ENCODE measurements at places on chromosomes 13 and 19.

- DNase-seq: no peak
Measured at GRCh38 chr13:43731296-43731695, 55.5 kb downstream of the ENOX1 start.

GRCh38 chr19:5515737-5516136, 52.0 kb downstream of the TINCR start:
- DNase-seq: no peak

DNA sequence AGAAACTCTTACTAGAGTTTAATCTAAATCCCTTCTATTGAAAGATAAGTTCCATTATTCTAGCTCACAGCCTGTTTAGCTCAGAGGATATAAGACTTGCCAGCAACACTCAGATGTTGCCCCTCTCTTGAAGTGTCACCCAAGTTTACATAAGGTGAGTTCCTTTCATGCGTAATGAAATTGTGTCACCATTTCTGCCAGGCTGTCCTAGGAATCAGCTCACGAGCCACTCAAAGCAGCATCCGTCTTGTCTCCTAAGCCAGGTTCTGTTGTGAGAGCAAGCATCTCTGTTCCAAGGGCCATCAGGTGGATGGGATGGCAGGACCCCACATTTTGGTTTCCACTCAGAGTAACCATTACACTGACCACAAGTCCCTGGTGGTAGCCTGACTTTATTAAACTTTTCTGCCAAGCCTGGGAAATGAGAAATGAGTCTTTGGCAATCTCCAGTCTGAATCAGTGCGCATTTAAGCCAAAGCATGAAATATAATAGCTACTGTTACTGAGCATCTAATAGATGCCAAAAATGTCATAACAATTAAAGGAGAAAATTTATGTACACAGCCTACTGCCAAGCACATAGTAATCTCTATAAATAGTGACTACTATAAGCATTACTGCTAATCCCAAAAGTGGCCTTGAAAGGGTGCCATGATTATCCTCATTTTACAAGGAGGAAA, 179.6 kb upstream of the MIR17HG start:
- DNase-seq: no peak

DNA sequence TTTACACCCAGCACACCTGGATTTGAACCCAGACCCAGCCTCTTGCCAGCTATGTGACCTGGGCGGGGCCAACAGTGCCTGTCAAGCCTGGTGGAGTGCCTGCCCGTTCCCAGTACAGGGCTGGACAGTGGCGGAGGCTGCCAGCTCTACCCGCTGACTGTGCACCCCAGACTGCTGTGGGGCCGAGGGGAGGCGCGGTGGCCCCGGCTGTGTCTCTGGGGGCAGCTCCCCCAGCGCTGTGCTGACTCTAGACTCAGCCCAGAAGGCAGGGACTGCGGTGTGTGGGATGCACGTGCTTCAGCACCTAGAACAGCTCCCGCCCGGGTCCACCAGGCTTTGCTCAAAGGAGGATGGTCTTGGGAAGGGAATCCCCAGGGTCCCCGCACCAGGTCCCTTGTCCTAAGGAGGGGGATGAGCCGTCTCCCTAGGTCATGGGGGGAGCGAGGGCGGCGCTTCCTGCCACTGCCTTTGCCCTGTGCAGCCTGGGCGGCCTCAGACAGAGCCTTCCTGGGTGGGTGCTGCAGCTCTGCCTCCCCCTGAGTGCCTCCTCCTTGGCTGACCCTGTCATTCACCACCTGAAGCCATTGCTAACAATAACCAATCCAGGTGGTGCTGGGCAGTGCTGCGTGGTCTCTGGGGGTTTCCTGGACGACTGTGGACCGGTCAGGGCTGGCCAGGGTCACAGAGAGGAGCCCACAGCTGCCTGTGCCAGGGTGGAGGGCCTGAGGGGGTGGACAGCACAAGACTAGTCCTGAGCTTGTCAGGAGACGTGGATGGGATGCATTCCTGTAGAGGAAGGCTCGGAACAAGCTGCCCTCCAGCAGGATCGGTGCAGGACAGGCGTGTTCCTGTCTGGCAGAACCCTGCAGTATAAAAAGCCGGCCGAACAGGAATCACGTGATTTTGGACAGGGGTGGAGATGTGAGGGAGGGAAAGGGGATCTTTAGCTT, 18.6 kb downstream of the TMEM255B start:
- DNase-seq: no peak

GRCh38 chr13:76019421-76020044, 383.4 kb downstream of the LMO7 start:
- DNase-seq: no peak

DNA sequence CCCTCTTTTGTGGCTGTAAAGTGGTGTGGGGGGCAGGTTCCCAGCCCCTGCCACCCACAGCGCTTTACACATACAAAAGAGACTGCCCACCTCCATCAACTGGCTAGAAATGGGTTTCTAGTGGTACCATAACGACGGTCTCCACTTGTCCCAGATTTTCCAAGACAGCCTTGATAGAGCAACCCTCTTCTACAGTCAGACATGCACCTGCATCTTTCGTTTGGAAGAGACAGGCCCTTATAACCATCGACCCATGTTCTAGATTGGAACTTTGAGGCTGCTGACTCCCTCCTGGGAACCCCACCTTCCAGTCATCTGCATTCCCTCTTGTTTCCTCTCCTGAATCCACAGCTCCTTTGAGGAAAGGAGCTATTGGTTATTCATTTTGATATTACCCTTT, 63.1 kb downstream of the GSX1 start:
- DNase-seq: no peak

GRCh38 chr19:48627201-48627864, 8.0 kb downstream of the SPHK2 start:
- DNase-seq: no peak

DNA sequence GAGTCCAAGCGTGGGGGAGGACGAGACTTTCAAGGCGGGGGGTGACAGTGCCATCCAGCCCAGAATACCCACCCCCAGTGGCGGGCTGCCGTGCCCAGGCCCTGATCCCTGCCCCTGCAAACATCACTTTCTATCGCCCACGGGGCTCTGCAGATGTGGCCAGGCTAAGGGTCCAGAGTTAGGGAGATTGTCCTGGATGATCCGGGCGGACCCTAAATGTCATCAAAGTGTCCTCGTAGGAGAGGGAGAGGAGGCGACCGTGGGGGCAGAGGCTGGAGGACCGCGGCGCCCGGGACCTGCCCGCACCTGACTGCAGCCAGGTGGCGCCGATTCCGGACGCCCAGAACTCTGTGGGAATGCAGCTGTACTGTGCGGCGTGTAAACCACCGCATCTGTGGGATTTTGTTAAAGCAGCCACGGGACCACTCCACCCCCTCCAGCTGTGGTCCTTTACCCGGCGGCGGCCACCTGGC, 32.4 kb downstream of the GJA3 start:
- no peak for DNase-seq

DNA sequence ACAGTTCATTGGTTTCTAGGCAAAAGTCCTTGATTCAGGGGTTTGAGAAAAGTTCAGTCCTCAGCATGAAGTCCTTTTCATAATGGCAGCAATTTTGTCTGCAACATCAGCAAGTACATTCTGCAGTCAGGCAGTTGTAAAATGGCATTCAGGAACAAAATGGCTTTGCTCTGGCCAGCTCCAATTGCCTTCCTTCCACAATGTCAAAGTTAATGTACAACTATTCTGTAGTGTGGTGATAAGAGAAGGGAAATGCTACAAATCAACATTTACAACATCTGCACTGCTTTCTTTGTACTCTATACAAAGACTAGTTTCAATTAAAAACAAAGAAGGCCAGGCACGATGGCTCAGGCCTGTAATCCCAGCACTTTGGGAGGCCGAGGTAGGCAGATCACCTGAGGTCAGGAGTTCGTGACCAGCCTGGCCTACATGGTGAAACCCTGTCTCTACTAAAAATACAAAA, 1.8 kb upstream of the NEK3 start:
- DNase-seq: no peak

DNA sequence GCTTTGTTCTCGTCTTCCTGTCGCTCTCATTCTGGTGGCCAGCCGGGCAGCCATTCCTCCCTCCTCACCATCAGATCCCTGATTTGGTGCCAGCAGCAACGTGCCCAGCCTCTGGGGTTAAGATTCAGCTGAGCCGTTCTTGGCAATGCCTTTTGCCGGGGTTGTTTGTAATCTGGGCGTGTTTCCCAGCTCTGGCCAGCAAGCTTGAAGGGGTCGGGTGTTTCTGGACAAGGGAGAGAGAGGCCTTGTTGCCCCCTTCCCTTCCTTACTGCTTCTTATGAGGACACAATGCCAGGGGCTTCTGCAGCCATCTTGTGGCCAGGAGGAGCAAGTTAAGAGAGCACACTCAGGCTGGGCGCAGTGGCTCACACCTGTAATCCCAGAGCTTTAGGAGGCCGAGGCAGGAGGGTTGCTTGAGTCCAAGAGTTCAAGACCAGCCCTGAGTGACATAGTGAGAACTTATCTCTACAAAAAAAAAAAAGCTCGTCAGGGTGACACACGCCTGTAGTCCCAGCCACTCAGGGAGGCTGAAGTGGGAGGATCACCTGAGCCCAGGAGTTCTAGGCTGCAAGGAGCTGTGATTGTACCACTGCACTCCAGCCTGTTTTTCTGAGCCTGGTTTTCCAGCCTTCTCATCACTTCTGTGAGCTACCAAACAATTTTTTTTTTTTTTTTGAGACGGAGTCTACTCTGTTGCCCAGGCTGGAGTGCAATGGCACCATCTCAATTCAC, 10.7 kb upstream of the CRTC1 start:
- no peak for DNase-seq

GRCh38 chr13:33256148-33256840, 29.3 kb downstream of the STARD13 start:
- DNase-seq: no peak

DNA sequence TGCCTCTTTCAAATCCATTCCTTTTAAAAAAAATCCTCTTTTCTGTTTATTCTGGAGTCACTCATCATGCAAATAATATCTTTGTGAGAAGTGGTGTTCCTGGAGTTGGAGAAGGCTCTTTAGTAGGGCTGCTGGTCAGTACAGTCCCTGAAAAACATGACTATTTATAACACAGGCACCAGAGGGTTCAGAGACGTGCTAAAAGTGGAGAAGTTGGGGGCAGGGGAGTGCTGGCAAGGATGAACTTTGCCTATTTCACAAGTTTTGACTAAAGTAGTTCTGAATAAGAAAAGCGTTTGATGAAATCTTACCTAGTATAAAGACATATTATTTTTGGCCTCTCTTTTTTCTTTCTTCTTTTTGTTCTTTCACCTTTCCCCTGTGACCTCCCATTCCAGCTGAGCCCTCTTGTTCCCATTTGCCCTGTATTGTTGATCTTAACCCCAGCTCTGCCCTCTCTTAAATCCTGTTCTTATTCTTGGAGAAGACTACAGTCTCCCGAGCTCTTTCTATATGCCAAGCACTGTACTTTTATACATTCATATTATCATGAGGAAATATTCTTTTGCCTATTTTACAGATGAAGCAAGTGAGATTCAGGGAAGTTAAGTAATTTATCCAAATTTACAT, 129.1 kb downstream of the TM9SF2 start:
- no peak for DNase-seq

- DNase-seq: no peak
Measured at GRCh38 chr19:41307090-41307875, 2.7 kb upstream of the CCDC97 start.

- DNase-seq: no peak
Measured at GRCh38 chr19:45780146-45780447, 2.2 kb downstream of the DMPK start.

- DNase-seq: no peak
Measured at GRCh38 chr13:33263976-33264619, 21.5 kb downstream of the STARD13 start.

DNA sequence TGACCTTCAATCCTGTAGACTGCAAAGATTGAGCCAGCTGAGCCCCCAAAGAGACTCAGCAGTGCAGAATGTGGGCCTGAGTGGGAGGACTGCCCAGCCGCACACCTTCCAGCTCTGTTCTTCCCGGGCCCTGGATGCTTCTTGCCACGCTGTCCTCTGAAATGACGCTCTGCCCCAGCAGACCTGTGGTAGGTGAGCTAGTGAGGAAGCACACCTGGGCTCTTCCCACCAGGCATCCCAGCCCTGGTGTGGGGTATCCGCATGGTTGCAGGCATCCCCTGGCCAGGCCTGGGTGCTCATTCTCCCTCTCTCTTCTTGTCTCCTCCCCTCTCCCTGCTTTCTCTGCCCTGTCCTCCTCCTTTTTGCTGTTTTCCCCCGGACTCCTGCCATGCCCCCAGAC, 9.8 kb upstream of the MZF1 start:
- no peak for DNase-seq

DNA sequence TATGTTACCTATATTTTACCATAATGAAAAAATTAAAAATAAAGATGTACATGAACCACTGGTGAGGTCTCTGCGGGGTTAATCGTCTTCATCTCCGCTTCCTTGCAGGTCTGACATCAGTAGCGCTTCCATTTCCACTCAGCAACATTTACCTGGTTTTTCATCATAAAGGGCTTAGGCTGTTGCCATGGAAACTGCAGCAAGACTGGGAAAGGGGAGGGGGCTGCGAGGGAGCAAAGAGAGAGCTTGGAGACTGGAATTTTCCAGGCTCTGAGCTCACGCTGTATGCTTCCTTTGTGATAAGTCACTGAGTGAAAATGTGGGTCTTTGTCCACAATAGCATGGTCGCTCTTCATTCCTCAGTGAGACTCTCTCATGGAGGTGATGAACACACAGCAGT, 136.6 kb upstream of the USP29 start:
- DNase-seq: no peak

DNA sequence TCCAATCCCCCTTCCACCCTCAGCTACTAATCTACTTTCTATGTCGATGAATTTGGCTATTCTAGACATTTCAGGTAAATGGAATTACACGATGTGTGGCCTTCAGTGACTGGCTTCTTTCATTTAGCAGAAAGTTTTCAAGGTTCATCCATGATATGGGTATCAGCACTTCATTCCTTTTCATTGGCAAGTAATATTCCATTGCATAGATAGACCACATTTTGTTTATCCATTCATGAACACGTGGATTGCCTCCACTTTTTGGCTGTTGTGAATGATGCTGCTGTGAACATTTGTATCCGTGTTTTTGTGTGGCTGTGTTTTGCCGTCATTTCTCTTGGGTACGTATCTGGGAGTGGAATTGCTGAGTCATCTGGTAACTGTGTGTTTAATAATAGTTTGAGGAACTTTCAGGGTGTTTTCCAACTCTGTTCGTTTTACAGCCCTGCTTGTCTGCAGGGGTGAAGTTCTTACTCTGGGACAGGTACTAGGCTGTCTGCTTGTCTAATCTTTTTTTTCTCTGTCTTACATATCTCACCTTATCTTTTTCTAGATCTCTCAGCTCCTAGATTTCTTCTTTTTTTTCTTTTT, 32.5 kb downstream of the MARK4 start:
- DNase-seq: no peak

GRCh38 chr19:28990522-28990921, 222.4 kb downstream of the UQCRFS1 start:
- DNase-seq: no peak

Measured in naive thymus-derived CD8-positive, alpha-beta T cell (primary cell).